ENCODE measurements at places on chromosomes 12 and 14.

DNA sequence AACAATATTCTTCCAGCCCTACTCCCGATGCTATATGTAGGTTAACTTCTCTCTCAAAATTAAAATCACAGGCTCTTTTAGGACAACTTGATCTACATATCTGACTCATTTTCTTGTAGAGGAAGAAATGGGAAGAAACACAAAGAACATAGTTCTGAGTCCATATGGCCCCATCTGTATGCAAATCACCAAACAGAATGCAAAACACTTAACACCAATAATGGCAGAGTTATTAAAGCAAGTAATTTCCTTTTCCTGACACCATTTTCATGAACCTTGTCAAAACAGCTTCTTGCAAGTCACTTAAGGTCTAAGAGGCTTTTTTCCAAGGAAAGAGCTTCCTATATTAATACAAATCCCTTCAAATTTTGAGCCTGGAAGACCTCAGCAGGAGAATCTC lies 300.4 kb upstream of the CLEC14A start:
- no peak overlapping the region for H3K4me3 ChIP-seq
- H3K27me3 ChIP-seq = no peaks in the 10 kb centered on the region
- no peaks in the 10 kb centered on the region for H3K4me1 ChIP-seq

DNA sequence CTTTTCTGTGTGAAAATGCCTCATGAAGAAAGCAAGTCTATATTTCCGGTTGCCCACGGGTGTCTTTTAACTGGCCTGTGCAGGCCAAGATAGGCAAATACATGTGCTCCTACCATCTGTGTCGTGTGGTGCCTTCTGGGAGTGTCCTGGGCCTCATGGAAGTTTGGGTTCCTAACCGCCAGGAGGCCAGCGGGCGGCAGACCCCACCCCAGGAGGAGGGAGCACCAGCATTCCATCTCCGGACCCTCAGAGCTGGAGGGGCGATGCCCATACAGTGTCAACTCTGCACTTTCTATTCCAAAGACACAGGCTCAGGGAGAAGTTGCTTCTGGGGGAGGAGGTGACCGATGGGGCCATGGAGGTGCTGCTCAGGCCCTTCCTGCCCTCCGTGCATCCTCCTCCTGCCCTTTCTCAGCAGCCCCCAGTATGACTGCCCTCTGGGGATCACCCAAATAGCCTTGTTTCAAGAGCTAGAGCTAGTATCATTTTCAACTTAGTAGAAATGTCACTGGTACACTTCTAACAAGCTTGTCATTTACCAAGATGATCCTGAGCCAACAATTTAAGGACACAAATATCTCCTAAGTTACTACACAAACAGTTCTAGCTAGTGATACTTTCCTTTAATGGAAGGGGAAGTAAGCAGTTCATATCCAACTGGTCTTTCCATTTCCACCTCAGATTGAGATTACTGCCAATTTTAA lies 17.8 kb downstream of the CCDC92 start:
- H3K4me3 ChIP-seq = no peak overlapping the region
- DNase-seq = no peak
- no peaks in the 10 kb centered on the region for H3K36me3 ChIP-seq
- H3K4me1 ChIP-seq = peaks cover 6% of the 10 kb centered on the region
- no peak overlapping the region for H3K27ac ChIP-seq

- peak; percentile 9 for DNase-seq
- H3K4me1 ChIP-seq = peaks cover 20% of the 10 kb centered on the region
- peaks cover 2% of the 10 kb centered on the region for H3K36me3 ChIP-seq
- H3K4me3 ChIP-seq = peak overlapping the region; percentile 98
- H3K27me3 ChIP-seq = peaks cover 55% of the 10 kb centered on the region
Observed at GRCh38 chr12:15788233-15789219, 662 bp downstream of the EPS8 start.

GRCh38 chr12:27814851-27815591 lies 35.0 kb upstream of the MANSC4 start:
- no peak overlapping the region for H3K4me3 ChIP-seq
- peaks cover 20% of the 10 kb centered on the region for H3K27me3 ChIP-seq
- no peak for DNase-seq
- no peak overlapping the region for H3K27ac ChIP-seq
- peaks cover 11% of the 10 kb centered on the region for H3K4me1 ChIP-seq
- H3K36me3 ChIP-seq = peaks cover 2% of the 10 kb centered on the region

DNA sequence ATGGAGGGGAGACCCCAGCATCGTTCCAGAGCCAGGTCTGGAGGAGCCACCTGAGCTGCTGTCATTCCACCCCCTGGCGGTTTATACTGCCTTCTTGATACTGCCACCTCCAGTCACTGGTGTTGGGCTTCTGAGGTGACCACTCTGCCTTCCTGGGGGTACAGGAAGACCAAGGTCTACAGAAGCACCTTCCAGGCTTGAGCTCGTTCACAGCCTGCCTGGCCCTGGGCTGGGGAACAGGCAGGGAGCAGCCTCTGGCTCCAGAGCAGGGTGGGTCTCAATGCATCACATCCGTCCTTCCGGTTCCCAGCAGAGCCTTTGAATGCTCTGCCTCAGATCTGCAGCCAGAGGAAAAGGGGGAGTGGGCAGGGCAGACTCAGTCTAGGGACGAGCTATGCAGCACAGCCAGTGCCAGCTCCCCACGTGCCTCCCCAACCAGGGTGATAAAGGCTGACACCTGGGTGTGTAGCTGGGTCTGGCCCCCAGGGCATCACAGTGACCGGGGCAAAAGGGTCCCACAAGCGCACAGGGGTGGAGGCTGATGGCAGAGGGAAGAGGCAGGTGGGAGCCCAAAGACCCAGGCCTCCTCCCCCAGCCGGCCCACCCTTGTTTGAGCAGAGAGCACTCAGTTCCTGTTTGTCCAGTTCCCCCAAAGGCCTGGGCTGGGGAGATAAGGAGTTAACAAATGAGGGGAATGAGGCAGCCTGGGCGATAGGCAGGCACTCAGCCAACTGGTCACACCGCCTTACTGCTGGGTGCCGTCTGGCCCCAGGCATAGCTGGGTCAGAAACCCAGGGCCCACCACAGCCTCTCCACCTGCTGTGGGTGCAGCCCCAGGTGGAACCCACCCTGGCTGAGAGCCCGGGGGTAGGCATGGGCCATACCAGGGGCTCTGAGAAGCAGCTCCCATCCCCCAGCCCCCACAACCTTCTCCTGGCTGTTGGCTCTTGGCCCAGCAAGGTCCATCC lies 17.1 kb downstream of the DEGS2 start:
- H3K36me3 ChIP-seq = no peaks in the 10 kb centered on the region
- H3K4me3 ChIP-seq = no peak overlapping the region
- no peak for DNase-seq
- peaks cover 22% of the 10 kb centered on the region for H3K4me1 ChIP-seq

- no peaks in the 10 kb centered on the region for H3K27me3 ChIP-seq
- no peak for DNase-seq
- no peaks in the 10 kb centered on the region for H3K36me3 ChIP-seq
- H3K4me1 ChIP-seq = no peaks in the 10 kb centered on the region
Observed at GRCh38 chr14:53793790-53794505, 162.7 kb downstream of the BMP4 start.

- H3K27ac ChIP-seq = no peak overlapping the region
- H3K4me3 ChIP-seq = no peak overlapping the region
- DNase-seq = no peak
- no peaks in the 10 kb centered on the region for H3K36me3 ChIP-seq
- no peaks in the 10 kb centered on the region for H3K4me1 ChIP-seq
Observed at GRCh38 chr12:114848666-114849065, 164.7 kb upstream of the TBX3 start.

DNA sequence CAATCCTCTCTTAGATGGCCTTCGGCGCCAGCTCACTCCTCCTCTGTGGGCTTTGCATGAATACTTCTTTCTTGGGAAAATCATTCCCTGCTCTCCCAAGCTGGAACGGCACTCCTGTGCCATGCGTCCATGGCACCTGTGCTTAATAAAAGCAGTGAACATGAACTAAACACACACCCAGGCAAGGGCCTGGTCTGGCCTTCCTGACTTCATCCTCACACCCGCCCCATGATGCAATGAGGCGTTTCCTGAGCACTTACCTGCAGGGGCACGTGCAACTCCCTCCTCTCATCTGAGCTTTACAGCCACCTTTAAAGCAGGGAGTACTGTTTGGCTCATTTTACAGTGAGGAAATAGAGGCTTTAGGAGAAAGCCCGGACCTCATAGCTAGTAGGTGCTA lies 219.8 kb downstream of the SLC41A2 start:
- H3K27me3 ChIP-seq = no peaks in the 10 kb centered on the region
- H3K27ac ChIP-seq = peak overlapping the region; percentile 91
- H3K36me3 ChIP-seq = no peaks in the 10 kb centered on the region

DNA sequence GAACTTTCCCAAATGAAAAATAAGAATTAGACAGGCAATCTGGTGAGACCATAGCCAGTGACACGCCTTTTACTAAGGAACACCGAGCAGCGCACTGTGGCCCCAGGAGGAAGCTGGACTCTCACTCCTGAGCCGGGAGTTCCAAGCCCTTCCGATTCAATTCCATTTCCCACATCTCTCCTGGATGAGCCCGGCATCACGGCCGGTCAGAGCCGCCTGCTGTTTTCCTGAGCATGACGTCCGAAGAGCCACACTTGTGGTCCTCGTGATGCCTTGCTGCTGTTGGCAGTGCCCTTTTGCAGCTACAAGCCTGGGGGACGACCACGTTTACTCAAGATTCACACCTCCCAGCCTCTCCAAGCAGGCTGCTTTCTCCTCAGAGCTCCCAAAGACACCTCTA lies 40.8 kb downstream of the FBXL14 start:
- no peak for DNase-seq
- H3K27ac ChIP-seq = no peak overlapping the region
- H3K36me3 ChIP-seq = peaks cover 2% of the 10 kb centered on the region
- peaks cover 3% of the 10 kb centered on the region for H3K4me1 ChIP-seq
- H3K27me3 ChIP-seq = peaks cover 9% of the 10 kb centered on the region

DNA sequence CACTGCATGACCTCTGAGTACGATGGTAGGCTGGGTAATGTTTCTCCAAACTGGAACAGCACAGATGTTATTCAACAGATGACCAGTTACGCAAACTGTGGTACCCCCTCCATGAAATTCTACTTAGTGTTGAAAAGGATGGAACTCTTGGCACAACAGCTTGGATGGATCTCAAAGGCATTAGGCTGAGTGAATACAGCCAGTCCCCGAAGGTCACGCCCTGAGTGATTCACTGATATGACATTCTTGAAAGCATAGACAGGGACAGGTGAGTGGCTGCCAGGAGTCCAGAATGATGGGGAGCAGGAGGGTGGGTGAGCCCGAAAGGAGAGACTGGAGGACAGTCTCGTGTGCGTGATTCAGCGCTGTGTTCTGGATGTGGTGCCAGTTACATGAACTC lies 187.5 kb upstream of the TMEM132C start:
- no peaks in the 10 kb centered on the region for H3K27me3 ChIP-seq
- H3K4me1 ChIP-seq = no peaks in the 10 kb centered on the region

- DNase-seq = no peak
- H3K27me3 ChIP-seq = no peaks in the 10 kb centered on the region
- H3K27ac ChIP-seq = peak overlapping the region; percentile 95
- no peaks in the 10 kb centered on the region for H3K36me3 ChIP-seq
Observed at GRCh38 chr14:89508863-89509262, 91.8 kb upstream of the FOXN3 start.

DNA sequence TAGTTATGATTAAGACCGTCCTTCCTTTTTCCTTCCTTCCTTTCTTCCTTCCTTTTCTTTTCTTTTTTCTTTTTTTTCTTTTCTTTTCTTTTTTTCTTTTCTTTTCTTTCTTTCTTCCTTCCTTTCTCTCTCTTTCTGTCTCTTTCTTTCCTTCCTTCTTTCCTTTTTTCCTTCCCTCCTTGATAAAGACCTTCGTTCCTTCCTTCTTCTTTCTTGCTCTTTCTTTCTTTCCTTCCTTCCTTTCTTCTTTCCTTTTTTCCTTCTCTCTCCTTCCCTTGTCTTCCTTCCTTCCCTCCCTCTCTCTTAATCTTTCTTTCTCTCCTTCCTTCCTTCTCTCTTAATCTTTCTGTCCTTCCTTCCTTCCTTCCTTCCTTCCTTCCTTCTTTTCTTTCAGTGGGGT lies 130.9 kb downstream of the PAPOLA start:
- H3K36me3 ChIP-seq = no peaks in the 10 kb centered on the region
- H3K4me3 ChIP-seq = no peak overlapping the region
- DNase-seq = no peak
- H3K27me3 ChIP-seq = peaks cover 10% of the 10 kb centered on the region
- no peak overlapping the region for H3K27ac ChIP-seq
- peaks cover 7% of the 10 kb centered on the region for H3K4me1 ChIP-seq

- H3K4me1 ChIP-seq = peaks cover 2% of the 10 kb centered on the region
- no peak for DNase-seq
- no peak overlapping the region for H3K27ac ChIP-seq
- H3K4me3 ChIP-seq = no peak overlapping the region
- H3K27me3 ChIP-seq = peaks cover 17% of the 10 kb centered on the region
- peaks cover 5% of the 10 kb centered on the region for H3K36me3 ChIP-seq
Observed at GRCh38 chr12:32423559-32423958, 24.2 kb downstream of the FGD4 start.

DNA sequence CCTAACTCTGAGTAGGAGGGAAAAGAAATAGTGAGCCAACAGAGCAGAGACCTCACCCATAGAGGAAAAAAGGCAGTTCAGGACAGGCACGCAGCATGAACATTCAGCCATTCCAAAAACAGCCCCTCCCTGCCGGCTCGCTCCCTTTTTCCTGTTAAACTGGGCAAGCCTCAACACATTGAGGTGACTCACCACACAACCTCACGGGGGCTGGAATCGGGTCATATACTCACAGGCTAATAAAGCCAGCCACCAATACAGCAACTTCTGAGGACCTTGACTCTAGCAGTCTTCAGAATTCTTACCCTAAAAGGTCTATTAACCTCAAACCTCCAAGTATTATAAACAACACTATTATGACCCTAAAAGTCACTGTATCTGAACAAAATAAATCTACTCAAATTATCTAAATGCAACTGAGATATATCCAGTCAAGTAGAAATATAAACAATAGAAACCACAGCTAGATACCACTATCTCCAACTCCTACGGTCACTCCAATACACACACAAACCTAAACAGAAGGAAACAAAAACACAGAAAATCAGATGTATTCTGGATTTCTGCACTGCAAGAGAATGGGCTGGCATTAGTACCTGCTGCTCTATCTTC lies 6.3 kb downstream of the YBX3 start:
- H3K4me1 ChIP-seq = peaks cover 12% of the 10 kb centered on the region
- H3K27ac ChIP-seq = no peak overlapping the region
- peaks cover 4% of the 10 kb centered on the region for H3K36me3 ChIP-seq
- H3K27me3 ChIP-seq = peaks cover 66% of the 10 kb centered on the region

DNA sequence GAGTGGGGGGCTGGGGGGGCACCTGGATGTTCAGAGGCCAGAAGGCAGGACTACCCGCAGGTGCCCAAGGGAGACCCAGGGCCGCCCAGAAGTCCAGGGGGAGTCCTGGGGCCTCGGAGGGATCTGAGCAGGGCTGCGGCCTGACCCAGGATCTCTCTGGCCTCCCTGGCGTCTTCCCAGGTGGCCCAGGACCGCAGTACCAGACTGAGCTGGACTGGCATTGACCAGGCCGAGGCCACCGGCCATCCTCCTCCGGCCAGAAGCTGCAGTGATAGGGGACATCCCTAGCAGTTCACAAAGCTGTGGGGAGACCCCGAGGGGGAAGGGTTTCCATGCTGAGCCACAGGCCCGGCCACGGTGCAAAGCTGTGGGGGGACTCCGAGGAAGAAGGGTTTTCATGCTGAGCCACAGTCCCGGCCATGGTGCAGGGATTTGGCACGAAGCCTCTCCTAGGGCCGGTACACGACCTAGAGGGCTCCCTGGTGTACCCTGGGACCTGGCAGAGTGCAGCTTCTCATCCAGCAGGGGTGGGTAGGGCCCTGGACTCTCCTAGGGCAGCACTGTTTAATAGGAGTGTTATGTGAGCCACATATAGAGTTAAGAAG lies 24.4 kb downstream of the FBRSL1 start:
- H3K4me3 ChIP-seq = no peak overlapping the region
- no peak for DNase-seq
- H3K36me3 ChIP-seq = peaks cover 15% of the 10 kb centered on the region
- H3K27me3 ChIP-seq = no peaks in the 10 kb centered on the region
